Left kidney (tissue), 8 donors: ENCODE measurements at places on chromosomes 3 and 15.

- no peak for DNase-seq
Observed at GRCh38 chr3:133926736-133927539, 31.3 kb upstream of the RAB6B start.

- no peak for DNase-seq
Observed at GRCh38 chr3:157390713-157391515, 45.7 kb upstream of the PTX3 start.

DNA sequence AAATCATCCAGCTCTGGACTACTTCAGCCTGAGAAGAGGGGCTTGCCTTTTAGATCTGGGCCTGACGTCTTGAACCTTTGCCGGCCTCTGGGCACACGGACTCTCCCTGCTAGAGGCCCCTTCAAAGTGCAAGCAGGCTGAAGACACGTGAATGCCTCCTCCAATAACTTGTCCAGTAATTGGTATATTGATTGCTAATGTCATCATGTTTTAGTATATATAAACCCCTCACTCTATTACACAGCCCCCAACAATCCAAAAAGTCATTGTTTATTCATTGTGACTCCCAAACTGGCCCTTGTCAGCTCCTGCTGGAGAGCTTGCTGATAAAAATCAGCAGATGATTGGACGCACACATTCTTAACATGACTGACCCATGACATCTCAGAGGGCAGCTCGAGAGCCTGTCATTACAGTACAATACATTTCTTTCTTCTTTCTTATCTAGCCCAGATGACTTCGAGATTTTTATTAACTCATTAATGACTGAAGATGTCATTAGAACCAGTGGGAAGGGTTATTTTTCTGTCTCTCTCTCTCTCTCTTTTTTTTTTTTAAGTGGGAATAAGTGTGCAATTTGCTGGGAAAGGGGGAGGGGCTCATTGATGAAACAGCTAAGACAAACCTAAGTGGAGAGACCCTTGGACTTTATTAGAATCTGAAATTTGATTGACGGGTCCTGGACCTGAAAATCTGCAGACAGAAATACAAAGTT, 65.5 kb upstream of the NR2F2 start:
- no peak for DNase-seq

DNA sequence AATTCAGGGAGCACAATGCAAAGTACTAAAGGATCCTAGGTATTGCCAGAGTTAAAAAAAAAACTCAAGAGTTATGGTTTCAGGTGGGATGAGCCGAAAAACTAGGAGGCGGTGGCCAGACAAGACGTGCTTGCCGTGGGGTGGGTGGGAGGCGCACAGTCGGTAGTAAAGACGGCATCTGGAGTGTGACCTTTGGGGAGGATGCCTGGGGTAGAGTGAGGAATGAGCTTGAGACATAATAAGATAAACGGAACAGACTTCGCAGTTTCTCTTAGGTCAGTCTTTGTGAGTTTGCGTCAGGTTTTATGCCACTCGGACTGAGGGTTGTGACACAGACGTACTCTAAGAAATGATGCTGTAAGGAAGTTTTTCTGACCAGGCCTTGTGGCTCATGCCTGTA, 139.6 kb downstream of the LRRK1 start:
- DNase-seq = no peak

- DNase-seq = no peak
Observed at GRCh38 chr15:38128921-38129320, 123.7 kb upstream of the SPRED1 start.

DNA sequence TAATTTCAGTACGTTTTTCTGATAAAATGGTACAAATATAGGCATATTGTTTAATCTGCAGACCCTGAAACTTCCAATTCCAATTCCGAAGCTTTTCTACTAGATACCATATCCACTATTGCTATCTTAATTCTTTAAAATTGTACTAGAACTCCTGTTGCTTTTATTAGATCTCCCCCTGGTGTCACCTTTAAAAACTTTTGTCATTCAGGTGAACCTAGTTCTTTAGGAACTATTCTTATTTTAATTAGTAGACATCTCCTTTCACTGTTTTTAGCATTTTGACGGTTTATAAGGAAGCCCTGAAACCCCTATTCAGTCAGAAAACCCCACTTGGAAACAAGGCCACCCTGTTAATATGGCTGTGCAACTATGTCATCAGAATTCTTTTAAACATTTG, 22.3 kb downstream of the C2CD4B start:
- no peak for DNase-seq

DNA sequence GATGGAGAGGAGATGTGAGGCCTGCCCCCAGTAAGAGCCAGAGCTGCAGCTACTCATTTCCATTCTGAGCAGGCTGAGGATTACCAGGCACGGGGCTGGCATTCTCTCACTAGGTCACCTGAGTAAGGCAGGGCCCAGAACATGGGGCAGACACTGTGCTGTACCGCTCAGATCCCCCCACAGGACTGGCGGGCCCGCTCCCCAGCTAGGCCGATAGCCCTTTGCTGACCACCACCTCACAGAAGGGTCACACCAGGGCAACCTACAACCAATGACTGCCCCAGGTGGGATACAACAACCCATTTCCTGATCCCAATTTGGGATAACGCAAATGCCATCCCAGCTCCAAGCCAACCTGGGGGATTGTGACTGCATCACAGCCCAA, 52.5 kb downstream of the OXNAD1 start:
- DNase-seq = no peak

DNA sequence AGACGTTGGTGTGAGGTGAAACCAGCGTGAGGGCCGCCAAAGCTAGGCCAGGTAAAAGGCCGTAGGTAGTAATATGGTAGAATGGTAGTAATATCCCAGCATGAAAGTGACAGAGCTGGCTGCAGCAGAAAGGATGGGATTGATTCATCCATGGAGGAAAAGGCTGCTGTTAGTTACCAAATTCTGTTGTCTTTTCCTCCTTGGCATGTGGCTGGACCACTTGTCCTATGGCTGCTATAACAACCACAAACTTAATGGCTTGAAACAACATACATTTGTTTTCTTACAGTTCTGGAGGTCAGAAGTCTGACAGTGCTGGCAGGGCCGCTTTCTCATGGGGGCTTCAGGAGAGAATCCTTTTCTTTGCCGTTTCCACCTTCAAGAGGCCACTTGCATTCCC, 47.8 kb upstream of the CHST2 start:
- no peak for DNase-seq

- DNase-seq = no peak
Observed at GRCh38 chr3:54917174-54917573, 10.7 kb downstream of the LRTM1 start.

DNA sequence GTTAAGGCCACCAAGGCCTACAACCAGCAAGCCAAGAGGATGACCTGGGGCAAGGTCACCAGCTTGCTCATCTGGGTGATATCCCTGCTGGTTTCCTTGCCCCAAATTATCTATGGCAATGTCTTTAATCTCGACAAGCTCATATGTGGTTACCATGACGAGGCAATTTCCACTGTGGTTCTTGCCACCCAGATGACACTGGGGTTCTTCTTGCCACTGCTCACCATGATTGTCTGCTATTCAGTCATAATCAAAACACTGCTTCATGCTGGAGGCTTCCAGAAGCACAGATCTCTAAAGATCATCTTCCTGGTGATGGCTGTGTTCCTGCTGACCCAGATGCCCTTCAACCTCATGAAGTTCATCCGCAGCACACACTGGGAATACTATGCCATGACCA, 3.6 kb downstream of the CXCR6 start:
- DNase-seq = no peak

- DNase-seq = no peak
Observed at GRCh38 chr15:25247407-25248038, 191.3 kb downstream of the UBE3A start.

GRCh38 chr3:173552526-173552925, 155.0 kb downstream of the NLGN1 start:
- DNase-seq = no peak

GRCh38 chr3:158312560-158313141, 202.8 kb downstream of the RSRC1 start:
- DNase-seq = no peak

DNA sequence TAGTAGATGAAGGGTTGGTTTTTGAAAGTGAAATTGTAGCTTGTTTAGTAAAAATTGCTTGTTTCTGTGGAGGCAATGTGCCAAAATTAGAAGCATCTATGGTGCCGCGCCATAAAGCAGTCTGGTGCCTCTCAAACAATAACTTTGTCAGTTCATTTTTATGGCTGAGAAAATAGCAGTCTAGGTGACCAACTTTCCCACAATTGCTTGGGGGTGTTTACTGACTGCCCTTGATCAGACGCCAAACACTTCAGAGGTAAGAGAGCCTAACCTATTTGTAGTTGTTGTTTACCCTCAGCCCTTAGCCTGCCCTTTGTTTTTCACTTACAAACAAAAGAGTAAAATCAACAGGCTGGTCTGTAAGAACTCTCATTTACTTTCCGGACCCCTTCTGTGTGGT, 174.5 kb downstream of the FNDC3B start:
- no peak for DNase-seq

DNA sequence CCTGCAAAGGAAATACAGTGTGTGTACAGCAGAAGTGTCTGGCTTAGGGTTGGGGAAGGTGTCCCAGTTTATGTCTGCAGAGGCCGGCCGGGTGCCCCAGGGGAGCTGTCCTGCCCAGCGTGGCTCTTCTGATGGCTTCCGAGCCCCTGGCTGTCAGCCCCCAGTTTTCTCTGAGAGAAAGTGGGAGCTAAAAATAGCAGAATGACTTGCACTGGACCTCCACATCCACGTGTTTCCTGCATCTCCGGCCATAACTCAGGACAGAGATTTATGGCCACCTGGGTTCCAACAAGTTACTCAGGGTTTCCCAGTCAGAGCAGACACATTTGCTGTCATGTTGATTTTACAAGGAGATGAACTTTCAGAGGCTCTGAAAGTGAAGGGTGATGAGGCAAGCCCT, 192.0 kb downstream of the ATP10A start:
- peak; percentile 62 for DNase-seq
